ENCODE measurements at places on chromosomes 5 and 9.

GRCh38 chr9:126377536-126377935 lies 50.9 kb downstream of the MVB12B start:
- DNase-seq, result no peak

DNA sequence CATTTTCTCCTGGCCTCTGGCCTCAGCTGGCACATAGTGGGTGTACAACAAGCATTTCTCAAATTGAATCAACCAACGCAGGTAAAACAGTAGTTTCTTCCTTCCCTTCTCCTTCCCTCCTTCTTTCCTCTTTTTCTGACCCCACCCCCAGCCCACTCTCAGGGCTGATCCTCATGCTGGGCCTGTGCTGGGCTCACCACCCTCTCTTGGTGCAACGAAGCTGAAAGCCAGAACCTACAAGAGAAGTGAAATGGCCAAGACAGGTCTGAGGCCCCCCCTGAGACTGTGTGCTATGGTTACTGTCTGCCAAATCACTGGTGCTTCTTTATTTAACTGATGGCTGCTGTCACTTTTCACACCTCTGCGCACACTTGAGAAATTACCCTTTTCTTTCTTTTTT lies 53.0 kb upstream of the BOD1 start:
- DNase-seq, result no peak

- no peak for DNase-seq
These were observed 14.4 kb downstream of the FAM169A start for GRCh38 chr5:74851684-74852353.

DNA sequence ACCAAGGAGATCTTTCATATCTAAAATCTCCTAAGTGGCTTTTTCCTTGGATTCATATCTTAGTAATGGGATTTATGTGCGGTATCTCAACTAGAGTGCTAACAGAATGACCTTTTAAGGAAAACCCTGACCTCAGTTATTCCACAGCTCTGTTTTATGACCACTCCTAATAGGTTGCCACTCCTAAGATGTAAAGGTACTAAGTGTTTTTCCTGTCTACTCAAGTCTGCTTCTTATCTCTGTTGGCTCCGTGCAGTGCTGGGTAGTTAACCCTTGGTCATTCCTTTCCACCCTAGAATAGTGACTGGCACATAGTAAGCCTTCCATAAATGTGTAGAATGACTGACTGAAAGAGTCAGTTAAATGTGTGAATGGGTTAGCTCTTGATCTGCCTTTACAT lies 161.4 kb downstream of the DOCK2 start:
- no peak for DNase-seq

DNA sequence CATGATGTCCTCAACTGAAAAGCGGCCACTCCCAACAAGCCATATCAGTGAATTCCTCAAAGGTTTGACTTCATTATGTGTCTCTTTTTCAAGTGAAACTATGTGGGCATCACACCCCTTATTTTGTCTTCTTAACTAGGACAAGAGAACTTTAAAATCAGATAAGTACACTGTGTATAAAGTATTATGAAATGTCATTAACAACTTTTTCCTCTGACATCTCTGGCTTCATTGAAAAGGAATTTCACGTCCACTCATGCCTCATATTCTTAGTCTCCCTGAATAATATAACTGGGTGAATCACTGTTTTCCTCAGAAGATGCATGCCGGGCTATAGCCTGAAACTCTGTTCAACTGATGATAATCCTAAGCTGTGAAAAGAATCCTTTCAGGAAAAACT lies 415.8 kb downstream of the ACTL7B start:
- no peak for DNase-seq

GRCh38 chr9:33510262-33511183 lies 13.5 kb upstream of the ANKRD18B start:
- DNase-seq, result peak; percentile 59

DNA sequence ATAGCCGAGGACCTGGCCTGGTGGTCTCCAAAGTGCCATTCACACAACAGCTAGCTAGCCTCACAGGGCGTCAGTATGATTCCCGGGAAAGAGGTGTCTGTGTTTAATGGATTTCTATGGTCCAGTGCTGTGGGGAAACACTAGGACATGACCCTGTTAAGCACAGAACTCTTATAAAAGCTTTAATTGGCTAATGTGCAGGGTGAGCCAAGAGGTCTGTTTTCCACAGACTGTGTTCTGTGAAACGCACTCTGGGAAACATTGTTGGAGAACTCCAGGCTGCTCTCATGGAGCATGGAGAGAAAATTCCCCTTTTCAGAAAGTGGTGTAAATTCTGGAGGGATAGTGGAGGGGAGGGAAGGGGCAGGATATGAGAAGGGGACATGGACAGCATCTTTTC lies 331.4 kb downstream of the FBXL7 start:
- DNase-seq, result no peak

DNA sequence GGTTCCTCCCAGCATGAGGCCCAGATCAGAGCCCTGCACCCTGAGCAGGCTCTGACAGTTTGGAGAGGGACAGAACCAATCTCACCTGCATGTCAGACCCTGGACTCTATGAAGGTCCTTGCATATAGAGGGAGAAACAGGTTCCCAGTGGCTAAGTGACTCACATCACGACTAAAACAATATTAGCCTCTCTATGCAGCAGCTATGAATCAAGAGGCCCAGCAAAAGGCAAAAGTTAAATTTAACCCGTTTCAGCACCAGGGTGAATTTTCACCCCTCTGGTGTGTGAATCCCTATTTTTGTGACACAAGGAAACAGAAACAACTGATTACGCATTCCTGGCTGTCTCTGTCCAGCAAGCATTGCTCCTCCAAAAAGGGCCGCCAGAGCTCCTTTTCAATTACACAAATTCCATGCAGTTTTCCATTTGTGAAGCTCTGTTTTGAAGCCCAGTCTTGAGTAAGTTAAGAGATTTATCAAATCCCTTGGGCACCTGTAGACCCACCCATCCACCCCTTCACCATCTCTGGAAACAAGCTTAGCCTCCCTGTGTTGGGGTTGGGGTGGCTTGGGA lies 136.6 kb downstream of the GABBR2 start:
- DNase-seq, result no peak

DNA sequence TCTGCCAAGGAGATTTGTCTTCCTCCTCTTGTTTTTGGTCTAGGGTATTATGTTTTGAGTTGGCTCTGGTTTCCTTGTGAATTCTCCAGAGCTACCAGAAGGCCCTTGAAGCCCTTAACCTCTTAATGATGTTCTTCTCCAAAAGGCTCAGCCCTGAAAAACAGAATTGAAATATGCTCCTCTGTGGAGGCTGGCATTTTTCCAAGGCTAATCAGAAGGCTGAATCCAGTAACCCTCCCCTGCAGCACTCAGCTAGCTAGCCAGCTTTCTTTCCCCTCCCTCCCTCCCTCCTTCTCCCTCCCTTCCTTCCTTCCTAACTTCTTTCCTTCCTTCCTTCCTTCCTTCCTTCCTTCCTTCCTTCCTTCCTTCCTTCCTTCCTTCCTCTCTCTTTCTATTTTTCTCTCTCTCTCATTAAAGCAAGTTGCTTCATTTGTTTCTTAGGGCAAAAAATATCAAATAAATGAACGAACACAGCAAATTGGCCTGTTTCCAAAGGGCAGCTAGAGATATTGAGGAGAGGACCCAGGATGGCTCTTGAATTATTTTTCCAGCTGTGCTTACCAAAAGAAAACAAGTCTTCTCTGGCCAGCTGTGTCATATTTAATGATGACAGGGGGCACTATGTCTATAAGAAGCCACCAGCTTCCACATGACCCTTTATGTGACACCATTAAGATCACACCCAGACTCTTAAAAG lies 38.7 kb downstream of the JAKMIP2 start:
- no peak for DNase-seq

DNA sequence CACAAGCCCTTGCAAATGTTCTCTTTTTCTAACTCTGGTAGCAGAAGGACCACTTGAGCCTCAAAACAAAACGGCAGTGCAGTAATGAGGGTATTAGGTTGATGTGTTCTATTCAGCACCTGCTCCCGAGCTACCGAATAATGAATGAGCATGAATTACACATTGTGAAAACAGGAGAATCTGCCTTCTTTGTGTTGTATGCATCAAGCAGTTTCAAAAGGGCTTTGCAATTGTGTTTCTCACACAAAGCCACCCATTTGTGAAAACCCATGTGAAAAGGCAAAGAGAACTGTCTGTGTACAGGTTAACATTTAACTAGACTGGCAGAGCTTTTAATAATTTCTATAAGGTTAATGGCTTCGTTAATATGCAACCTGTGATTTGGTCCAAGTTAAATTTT lies 97.8 kb downstream of the STK32A start:
- no peak for DNase-seq

DNA sequence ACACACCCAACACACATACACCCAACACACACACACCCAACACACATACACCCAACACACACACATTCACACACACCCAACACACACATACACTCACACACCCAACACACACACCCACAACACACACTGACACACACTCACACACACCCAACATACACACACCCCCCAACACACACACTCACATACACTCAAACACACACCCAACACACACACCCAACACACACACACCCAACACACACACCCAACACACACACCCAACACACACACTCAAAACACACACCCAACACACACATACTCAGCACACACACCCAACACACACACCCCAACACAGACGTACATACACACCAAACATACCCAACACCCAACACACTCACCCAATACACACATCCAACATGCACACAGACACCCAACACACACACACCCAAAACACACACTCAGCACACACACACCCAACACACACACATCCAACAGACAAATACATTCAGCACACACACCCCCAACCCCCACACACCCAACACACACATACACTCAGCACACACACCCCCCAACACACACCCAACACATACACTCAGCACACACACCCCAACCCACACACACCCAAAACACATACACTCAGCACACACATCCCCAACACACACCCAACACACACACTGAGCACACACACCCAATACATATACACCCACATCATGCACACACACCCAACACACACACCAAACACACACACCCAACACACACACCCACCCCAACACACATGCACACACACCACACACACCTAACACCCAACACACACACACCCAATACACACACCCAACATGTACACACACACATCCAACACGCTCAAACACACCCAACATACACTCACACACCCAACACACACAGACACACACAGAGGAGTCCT lies 479.5 kb upstream of the DAP start:
- no peak for DNase-seq

DNA sequence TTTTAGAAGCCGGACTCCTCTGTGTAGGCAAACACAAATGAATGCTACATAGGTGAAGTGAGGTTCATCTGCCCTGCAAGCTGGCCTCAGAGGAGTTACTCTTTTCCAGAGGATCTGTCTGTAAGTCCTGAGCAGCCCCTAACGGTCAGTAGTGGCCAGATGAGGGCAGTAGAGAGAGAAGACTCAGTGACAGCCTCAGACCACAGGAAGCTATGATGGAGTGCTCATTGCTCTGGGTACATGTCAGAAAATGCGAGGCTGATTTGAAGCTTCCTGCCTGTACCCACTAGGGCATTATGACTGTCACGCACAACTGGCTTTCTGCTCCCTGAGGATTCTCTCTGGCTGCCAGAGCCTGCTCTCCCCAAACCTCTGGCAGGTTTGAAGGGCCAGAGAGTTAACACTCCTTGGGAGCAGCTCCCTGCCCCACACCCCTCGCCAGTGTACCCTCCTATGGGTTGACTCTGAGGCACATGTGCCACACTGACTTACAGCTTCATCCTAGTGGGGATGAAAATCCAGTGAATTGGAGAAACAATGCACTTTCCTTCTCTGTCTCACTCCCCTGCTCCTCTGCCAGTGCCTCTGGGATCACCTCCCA lies 141.5 kb downstream of the GABRG2 start:
- DNase-seq, result peak; percentile 3

DNA sequence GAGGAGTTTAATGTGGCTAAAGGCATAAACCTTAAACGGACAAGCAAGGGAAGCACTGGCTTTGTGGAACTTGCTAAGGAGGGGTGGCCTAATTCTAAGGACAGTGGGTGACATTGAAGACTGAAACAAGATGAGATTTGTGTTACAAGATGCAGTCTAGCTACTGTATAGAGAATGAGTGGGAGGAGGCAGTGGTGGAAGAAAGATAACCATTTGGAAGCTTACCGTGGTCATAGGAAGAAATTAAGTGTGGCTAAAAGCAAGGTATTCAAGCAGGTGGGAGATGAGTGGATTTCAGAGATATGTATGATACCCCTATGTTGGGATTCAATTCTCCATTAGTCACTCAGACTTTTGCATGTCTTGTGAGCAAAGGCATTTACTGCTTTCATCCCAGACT lies 4.6 kb downstream of the PAM start:
- no peak for DNase-seq

DNA sequence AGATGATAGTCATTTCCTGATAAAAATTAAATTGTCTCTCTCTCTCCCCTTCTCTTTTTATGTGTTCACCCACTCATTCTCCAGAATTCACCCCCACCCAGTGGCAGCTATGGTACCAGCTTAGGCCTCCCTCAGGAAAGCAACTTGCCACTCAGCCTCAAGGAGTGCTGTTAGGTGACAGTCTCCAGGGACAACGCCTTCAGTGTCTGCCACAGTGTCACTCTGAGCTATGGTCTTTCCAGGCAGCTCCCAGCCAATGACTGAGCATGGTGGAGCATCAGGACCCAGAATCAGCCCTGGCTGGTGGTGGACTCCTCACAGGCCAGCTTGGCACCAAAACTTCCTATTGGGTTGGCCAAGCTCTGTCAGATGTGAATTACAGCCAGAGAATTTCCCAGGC lies 140.9 kb upstream of the PIK3R1 start:
- DNase-seq, result no peak

GRCh38 chr9:1869843-1870242 lies 145.3 kb upstream of the SMARCA2 start:
- DNase-seq, result peak; percentile 45

DNA sequence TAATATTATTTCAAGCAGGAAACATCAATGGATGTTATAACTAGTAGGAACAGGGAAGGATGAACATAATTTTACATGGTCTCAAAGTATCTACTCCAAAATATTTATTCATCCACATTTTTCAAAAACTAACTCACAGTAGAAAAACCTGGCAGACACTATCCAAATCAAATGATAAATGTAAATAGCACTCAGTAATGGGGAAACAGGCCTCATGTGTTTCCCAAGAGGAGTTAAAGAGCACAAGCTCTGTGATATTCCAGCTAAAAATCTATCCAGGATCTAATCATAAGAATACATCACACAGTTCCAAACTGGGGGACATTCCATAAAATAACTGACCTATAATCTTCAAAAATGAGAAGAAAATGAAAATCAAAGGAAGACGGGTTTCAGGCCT lies 443.1 kb downstream of the ZNF608 start:
- DNase-seq, result no peak

DNA sequence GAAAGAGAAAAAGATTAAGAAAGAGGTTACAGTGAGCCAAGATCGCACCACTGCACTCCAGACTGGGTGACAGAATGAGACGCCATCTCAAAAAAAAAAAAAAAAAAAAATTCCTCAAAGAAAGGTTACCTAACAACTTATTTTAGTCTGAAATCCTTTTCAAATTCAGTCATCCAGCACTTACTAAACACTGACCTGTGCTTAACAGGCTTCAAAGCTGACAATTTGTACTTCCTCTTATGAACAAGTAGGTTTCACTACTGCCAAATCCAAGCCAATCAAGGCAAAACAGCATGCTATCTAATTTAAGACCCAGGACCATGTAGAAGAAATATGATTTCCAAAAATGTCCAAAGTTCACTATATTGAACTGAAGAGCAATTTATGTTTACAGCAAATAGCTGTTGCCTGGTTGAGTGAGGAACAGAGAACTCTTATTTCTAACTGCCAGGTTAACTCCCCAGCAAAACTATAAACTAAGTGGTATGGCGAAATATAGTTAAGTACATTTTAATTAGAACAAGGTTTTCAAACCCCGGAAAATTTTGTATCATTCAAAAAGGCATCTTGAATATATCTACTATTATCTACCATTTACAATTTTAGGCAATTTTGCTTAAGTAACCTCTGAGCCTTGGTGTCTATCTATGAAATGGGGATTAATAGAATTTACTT lies 13.4 kb downstream of the PWWP2A start:
- DNase-seq, result no peak
